ENCODE measurements at places on chromosomes 12 and 14. TPM values are rescaled to one million over a fixed set of nuclear protein-coding genes. Genes with fewer than 3 reads are reported as not detected.

Gene RIPK3
- 1.2 TPM for total RNA-seq

DNA sequence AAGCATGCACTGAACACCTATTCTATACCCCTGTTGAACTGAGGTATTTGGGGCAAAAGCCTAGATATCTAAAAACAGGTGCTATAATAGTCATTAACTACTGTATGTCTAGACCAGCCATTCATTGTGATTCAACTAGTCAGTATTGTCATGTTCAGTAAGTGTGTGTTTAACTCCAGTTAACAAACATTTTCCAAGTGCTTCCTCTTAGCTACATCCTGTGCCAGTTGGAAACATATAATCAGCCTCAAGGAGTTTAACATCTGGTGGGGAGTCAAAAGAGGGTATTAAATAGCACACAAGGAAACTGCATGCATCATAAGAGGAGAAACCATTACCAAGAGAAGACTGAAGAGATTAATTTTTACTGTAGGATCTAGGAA lies 20.4 kb downstream of the TMTC1 start:
- no peak for DNase-seq

GRCh38 chr12:2691006-2691344 lies 103.8 kb upstream of the FKBP4 start:
- no peak for DNase-seq

DNA sequence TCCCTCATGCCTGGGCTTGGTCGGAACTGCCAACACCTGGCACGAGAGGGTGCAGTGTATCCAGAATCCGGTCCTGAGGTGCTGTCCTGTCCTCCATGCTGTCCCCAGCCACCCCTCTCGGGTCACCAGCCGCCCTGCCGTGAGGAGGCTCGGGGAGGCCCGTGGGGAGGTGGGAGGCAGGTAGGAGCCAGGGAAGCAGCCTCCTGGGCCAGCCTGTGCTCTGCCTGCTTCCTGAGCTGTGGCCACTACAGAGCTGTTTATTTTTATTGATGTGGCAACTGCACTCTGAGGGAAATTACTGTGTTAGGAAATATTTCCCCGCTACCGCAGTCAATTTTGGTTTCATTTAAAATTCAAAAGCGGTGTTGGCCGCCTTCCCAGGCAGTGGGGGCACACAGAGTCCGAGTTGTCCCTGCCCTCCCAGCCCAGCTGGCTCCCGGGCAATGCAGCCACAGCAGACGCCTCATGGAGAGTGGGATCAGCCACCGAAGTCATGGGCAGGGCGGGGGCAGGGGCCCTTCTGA lies 18.3 kb downstream of the NOC4L start:
- peak; percentile 30 for DNase-seq

DNA sequence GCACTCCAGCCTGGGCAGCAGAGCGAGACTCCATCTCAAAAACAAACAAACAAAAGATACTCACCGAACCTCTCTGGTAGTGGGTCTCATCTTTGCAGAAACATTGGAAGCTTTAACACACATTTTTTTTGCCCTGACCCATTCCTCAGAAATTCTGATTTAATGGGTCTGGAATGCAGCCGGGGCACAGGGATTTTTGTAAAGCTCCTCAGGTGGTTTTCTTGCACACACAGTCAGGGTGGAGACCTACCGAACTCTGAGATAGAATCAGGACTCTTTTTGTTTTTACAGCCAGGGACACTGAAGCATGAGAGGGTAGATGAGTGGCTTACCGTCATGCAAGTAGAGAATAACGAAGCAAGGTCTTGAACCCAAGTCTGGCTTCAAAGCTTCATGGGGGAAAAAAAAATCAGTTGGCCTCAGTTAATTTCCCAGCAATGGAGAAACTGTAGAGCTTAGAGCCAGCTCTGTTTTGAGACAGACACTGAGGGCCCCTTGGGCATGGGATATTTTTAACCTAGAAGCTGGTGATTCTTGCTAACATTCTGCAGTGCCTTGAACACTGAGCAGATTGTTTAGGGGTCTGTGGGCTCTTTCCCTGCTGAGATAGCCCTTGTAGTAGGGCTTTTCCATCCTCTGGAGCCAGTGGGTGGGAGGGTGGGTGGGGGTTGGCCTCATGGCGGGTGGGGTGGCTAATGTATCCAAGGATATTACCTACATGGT lies 4.8 kb downstream of the RNU4-2 start:
- DNase-seq, result no peak

- no peak for DNase-seq
Measured at GRCh38 chr14:89720741-89721729, 233.5 kb downstream of the EFCAB11 start.

All from cerebellum (tissue), 4 donors.